ENCODE measurements at places on chromosomes 2 and 18.

GRCh38 chr2:64607381-64608304 is 46.1 kb downstream of the SERTAD2 start:
- no peak for DNase-seq

- no peak for DNase-seq
These were observed 722 bp downstream of the ACSL3 start for GRCh38 chr2:222861411-222862105.

DNA sequence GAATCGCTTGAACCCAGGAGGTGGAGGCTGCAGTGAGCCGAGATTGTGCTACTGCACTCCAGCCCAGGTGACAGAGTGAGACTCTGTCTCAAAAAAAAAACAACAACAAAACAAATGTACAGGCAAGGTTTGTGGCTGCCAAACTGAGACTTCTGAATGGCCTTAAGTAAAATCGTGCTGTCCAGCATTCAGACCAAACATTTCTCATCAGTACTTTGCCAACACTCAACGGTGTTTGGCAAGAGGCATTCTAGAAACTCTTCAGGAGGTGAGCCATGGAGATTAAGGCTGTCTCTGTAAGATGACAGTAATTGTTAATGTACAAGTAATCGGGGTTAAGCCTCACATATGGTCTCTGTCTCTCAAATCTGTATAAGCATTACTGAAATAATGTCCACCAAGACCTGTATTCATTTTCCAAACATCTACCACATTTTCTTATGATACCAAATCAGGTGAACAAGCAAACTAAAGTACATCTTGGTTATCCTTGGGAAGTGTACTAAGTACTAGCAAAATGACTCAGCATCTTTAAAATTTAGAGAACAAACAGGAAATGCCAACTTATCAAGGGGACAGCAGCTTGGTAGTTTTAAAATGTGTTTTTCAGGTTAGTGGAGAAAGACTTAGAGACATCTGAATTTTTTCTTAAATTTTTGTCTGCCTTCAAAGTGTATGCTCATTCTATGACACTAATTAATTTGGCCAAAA is 29.3 kb downstream of the SERPINE2 start:
- DNase-seq: no peak

DNA sequence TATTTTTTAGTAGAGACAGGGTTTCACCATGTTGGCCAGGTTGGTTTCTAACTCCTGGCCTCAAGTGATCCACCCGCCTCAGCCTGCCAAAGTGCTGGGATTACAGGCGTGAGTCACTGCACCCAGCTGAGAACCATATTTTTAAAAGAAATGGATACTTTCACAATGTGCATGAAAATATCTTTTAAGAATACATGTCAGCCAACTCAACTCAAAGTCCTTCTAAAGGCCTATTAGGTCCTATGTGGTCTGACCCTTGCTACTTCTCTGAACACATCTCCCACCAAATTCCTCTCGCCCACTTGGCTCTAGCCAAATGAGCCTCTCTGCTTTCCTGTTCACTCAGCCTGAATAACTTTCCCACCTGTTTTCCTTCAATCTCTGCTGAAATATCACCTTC is 119.6 kb downstream of the MTX2 start:
- DNase-seq: no peak

- no peak for DNase-seq
These were observed 336.7 kb downstream of the OSR1 start for GRCh38 chr2:19021721-19022120.

DNA sequence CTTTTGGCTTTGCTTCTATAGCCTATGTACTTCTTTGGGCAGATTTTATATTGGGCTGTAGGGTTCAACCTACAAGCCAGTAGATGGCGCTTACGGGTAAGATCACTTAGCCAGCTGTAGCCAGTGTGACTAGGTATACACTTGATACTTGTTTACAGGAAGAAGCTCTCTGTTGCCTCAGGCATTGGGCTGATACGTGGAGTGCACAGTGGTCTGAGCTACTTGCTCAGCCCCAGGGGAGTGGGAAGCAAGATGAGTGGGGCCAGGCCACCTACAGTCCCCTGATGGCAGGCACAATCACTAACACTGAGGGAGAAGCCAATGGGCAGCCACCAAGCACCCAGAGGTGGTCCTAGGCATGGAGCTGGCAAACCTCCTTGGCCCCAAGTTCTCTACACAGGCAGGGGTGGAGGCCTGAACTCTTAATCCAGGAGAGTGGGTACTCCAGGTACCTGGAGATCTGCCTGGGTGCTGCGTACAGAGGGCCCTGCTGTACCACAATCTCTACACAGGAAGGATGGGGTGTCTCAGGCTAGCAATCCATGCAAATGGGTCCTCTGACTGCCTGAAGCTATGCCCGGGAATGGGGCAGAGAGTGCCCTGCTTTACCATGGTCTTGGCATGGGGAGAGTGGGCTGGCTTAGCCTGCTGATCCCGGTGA is 122.2 kb downstream of the NCOA1 start:
- DNase-seq: peak; percentile 24

DNA sequence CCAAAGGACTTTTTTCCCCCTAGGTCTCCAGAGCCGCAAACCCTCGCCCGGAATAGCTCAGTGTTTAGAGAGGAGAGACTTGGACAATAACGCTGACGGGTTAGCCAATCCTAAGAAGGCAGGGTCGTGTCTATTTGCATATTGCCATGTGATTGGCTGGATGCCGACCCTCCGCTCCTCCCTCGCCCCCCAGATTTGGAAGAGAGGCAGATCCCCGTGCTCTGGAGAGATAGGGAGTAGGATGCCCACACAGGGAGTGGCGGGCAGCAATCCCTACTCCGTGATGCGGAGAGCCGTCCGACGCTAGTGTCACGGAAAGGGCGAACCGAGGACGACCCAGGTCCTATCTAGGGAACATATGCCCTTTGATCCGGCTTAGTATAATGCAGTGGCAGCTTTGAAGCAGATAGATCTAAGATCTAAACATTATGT is 1.4 kb downstream of the WNT6 start:
- peak; percentile 81 for DNase-seq

- no peak for DNase-seq
These were observed 130.1 kb upstream of the GALNT5 start for GRCh38 chr2:157127249-157128012.

DNA sequence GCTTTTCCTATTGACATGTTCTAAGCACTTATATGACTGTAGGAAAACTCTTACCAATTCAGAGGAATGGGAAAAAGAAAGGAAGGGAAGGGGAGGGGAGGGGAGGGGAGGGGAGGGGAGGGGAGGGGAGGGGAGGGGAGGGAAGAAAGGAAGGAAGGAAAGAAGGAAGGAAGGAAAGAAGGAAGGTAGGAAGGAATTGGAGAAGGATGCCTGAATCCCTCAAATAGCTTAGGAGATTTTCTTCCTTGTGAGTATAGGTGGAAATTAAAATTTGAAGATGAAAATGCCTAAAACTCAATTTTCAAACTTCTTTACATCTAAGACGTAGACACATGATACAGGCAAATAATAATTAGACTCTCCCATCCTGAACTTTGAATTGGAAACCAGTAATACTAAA is 463.1 kb downstream of the SATB2 start:
- DNase-seq: no peak

DNA sequence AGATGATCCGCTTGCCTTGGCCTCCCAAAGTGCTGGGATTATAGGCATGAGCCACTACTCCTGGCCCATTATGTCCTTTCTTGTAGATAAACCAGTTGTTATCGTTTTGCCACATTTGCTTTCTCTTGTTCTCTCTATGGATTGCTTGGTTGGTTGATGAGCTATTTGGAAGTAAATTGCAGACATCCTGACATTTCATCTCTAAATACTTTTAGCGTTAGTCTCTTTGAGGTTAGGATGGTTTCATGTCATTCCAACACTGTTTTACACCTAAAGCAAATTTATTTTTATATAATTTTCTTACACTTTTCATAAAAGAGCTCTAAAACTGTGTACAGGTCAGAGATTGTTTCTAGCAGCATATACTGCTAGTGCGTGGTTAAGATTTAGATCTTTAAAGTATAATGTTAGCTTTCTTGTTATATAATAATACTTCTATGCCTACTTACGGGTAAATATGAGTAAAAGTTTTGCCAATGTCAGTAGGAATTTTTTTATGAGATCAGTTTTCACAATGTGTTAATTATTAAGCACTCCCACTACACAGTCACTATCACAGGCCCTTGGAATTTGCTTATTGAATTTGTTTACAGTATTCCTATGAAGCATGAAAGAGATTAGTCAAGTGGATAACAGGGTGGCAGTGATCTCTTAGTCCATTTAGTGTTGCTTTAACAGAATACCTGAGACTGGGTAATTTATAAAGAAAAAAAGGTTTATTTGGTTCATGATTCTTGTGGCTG is 10.3 kb downstream of the POLI start:
- DNase-seq: no peak

GRCh38 chr2:180359522-180360282 is 352.6 kb upstream of the CWC22 start:
- DNase-seq: peak; percentile 8

DNA sequence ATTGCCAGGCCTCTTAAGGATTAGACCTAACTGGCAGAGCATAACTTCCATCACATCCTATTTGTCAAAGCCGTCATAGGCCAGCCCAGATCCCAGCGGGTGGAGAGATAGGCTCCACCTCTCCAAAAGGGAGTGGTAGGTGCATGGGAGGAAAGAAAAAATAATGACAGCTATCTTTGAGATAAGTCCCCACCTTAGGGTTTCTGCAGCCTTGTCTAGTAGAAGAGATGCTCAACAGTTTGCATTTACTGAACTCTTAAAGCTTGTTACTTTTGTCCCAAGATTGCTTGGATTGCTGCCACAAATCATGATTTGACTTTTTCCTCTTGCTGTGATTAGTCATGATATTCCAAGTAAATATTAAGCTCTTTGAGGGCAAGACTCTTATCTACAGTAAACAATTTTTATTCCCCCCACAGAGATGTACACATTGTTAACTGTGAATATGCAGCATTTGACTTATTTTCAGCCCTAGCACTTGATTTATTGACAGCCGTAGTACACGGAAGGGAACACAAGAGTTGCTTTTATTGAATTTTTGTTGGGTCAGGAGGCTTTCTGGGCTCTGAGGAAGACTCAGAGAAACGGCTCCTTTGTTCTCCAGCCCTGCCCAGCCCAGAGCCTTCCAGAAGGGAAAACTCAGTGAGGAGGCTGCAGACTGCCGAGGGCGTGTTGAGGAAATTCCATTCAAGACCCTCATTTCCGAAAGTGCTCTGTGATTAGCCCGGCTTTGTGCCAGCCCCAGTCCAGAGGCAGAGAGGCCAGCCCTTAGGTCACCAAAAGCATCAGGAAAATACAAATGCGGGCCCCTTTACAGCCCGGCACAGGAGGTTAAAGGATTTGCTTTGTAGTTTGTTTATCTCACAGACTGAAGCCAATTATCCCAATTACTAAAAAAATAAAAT is 75.5 kb upstream of the ZNF532 start:
- no peak for DNase-seq

- DNase-seq: no peak
These were observed 77.0 kb upstream of the SERTAD2 start for GRCh38 chr2:64730551-64731262.

GRCh38 chr2:230865766-230866755 is 1.3 kb downstream of the ITM2C start:
- DNase-seq: no peak

GRCh38 chr2:156325688-156326525 is 6.6 kb downstream of the NR4A2 start:
- no peak for DNase-seq

GRCh38 chr2:5725794-5726463 is 33.7 kb downstream of the SOX11 start:
- no peak for DNase-seq

GRCh38 chr18:45024357-45025088 is 343.8 kb downstream of the SETBP1 start:
- no peak for DNase-seq

GRCh38 chr2:54531558-54531957 is 75.4 kb downstream of the SPTBN1 start:
- DNase-seq: peak; percentile 8

DNA sequence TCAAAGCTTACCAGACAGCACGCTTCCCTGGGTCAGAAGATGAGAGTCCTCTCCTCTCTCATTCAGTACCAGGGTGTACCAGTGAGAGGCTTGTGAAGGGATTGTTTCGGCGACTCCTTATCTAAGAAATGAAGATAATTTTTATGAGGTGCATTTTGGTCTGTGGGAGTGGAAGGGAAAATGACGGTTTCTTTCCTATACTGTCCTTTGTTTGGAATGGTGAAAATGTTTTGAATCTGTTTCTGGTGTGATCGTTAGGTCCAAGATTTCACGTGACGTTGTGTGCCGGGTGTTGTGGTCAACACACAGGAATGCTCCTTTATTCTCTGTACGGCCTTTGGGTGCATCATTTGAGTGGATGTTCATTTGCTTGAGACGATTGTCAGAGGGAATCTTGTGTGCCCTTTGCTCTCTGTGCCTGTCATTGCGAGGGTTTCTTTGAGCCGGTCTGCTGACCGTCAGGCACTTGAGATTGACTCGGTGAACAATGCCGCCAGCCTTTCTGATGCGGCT is 183.5 kb downstream of the AGAP1 start:
- no peak for DNase-seq

GRCh38 chr2:219737270-219737691 is 109.9 kb downstream of the SLC4A3 start:
- no peak for DNase-seq

DNA sequence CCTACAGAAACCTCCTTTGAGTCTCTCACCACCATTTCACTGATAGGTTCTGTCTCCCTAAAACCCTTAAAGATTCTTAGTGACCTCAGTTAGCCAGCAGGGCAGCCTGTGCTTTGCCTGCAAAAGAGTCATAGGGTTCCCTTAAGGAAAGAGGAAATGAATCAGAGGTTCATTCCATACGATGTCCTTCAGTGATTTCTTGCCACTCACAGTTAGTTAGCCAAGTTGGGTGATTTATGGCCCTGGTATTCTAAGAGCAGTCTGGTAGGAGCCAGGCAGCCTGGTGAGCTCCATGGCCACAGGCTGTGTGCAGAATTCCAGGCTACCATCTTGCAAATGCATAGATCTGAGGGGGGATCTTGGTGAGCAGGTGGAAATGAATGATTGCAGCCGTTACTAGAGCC is 18.7 kb upstream of the CCBE1 start:
- DNase-seq: peak; percentile 8

GRCh38 chr18:47979611-47980200 is 49.2 kb upstream of the SMAD2 start:
- DNase-seq: no peak

- DNase-seq: peak; percentile 29
These were observed 4.4 kb downstream of the ACTR3 start for GRCh38 chr2:113894156-113894743.

- DNase-seq: no peak
These were observed 16.7 kb downstream of the CAPN10 start for GRCh38 chr2:240603081-240603835.

- DNase-seq: no peak
These were observed 91.4 kb upstream of the OTOS start for GRCh38 chr2:240231838-240232244.

Measured in HCT116 (cell line).